Colonic mucosa (tissue), 4 donors: ENCODE measurements at places on chromosomes 4 and X. TPM values are rescaled to one million over a fixed set of nuclear protein-coding genes. Genes with fewer than 3 reads are reported as not detected.

Gene UGT2B11
- total RNA-seq, result not detected

Gene TRIM2
- 151 TPM for total RNA-seq

Gene ARHGAP6
- total RNA-seq, result 1.1 TPM

Gene ZAR1
- total RNA-seq, result not detected

Gene NALF2
- total RNA-seq, result 0.72 TPM

GRCh38 chr4:170391066-170391740 is 301.4 kb upstream of the AADAT start:
- DNase-seq, result no peak

DNA sequence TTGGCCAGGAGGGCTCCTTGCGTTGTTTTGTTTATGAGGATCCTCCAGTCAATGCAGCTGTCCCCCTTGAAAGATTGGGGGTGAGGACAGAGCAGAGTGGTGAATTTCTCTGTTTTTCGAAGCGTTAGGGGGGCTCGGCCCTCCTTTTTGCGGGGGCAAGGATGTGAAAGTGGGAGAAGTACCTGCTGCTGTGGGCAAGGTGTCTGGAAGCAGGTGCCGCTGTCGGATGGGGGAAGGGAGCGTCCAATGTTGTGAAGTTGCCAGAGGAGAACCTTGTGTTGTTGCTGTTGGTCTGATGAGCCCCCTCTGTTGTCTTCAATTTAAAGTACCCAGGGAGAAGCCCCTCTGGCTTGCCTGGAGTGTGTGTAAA is 613 bp downstream of the GLRB start:
- DNase-seq, result no peak

- peak; percentile 29 for DNase-seq
These were observed 61.9 kb upstream of the IRF2 start for GRCh38 chr4:184536065-184536880.

DNA sequence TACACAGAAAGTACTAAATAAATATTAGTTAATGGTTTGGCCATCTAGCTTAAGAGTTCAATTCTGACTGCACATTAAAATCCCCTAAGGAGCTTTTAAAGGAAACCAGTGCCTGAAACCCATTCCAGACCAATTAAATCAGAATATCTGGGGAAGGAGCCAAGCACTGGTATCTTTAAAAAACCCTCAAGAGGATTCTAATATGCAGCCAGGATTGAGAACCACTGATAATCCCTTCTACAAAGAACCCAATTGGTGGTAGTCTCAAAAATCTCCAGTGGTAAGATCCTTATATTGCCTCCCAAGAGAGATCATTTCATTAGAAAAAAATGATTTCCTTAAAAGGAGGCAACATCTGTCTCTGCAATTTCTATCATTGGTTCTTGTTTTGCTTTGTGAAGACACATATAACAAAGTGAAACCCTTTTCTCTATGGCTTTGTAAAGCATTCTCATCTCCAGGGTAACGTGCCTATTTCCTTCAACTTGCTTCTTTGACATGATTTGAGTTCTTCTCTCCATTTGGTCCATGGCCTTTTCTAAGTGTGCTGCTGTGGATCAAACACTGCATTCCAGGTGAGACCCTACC is 3.5 kb downstream of the GPR34 start:
- no peak for DNase-seq

DNA sequence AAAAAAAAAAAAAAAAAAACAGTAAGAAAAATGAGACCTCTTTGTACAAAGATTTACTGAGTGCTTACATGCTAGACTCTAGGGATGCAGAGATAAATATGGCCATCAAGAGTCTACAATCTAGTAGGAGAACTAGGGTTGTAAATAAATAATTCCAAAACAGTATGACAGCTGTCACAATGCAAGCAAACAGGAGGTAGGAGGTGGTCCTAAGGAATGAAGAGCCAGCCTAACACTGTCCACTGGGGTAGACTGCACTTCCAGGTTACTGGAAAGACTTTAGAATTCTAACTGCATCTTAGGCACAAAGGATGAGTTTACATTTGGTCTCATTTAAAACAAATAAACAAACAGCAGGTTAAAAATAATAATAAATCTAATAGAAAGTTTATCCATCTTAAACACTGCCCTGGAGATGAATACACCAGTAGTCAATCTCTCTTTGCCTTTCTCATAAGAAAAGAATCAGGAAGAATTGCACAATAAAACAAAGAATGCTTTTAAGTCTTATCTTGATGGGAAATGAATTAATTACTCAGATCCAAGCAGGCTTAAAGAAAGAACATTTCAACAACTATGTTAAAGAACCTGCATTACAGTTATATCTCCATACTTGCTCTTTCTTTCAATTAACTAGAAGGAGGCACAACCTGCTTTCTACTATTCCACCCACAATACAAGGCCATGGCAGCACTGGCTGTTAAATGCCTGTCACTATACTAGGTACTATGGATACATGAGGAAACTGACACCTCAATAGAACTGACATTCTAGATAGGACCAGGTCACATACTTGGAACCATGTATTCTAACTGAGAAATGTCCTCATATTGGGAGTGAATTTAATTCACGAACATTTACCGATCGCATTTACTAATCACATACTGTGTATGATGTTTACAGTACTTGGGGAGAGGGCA is 12.7 kb downstream of the ADGRA3 start:
- DNase-seq, result no peak

- DNase-seq, result no peak
These were observed 392.3 kb downstream of the CENPC start for GRCh38 chr4:67152976-67153375.

DNA sequence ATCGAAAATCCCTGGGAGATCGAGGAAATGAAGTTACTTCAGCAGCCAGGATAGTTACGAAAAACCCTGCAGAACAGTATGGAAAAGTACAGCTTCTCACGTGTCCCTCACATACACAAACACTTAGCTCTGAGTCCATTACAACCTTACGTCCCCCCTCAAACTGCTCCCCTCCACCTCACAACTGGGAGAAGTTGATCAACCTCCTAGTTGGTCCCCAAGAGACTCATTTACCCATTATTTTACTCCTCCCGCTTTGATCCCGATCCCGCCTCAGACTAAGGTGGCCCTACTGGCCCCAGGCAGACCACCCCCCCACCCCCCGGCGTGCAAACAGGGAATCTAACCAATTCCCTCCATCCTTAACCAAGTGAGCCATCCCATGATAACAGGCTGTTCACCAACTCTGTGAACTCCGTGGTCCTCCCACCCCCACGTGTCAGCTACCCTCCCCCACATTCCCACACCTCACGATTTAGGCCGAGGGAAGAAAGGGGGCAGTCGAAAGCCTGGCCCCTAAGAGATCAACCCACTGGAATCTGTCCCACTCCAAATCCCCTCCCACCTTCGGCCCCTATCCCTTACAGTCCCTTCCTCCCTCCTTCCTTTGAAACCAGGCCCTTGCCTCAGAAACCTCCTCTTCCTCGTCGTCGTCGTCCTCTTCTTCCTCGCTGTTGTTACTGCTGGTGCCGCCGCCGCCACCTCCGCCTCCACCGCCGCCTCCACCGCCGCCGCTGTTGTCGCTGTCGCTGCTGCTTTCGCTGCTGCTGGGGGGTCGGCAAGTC is 755 bp downstream of the ANKRD17 start:
- DNase-seq, result peak; percentile 54

- peak; percentile 62 for DNase-seq
These were observed 628 bp downstream of the MXD4 start for GRCh38 chr4:2261110-2261852.

GRCh38 chr4:149158817-149159216 is 656.8 kb downstream of the IQCM start:
- no peak for DNase-seq

DNA sequence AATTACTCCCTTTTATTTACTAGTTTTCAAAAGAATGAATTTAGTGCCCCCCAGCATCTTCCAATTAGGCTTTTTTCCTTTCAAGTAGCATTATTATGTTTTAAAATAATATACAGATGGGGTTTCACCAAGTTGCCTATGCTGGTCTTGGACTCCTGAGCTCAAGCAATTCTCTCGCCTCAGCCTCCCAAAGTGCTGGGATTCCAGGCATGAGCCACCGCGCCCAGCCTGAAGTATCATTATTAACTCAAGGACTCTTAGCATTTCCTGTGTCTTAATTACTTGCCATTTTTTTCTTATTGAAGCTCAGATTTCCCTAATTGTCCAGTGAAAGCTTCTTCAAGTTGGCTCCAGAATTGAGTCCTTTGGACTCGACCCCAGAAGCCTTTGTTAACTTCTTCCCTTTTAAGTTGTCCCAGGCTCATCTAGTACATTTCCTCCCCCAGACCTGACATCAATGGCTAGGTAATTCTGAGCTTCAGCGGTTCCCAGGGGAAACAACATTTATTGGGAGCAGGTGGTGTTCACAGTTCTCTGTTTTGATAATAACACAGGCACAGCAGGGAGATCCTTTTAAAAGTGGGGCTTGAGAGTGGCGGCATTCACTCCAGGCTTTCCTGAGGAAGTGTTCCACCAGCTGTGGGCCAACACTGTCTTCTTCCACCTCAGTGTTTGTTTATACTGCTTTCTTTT is 10.0 kb downstream of the SAT1 start:
- no peak for DNase-seq

DNA sequence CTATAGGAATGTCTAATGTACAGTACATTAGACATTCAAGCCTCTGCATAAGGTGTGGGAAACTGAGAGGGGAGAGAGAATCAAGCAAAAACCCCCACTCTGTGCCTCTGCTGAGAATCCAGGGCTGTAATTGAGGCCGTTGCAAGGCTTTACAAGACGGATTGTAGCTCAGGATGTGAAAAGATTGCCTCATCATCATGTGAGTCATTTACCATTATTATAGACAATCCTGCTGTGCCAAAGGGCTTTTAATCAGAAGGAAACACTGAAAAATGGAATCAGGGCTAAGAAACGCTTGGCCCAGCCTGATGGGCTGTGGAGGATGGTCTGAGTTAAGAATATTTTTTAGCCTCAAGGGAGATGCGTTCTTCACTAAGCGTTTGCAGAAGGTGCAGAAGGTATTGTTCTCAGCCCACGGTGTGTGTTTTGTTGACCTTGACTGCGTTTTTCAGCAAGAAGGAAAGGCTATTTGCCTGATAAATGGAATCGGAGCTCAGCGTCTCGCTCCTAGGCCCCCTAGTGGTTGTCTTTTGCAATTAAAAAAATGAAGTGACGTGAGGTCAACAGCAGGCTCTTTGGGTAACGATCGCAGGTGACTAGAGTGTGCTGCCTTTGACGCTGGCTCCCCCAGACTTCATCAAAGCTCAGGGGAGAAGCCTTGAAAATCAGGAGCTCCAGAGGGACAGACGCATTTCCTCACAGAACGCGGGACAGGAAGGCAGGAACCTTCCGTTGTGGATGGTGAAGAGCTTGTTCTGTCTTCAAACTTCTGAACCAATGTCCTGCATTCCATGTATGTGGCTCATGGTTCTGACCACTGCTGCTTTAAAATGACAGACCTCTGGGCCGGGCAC is 18.1 kb upstream of the CHRNA9 start:
- peak; percentile 64 for DNase-seq

DNA sequence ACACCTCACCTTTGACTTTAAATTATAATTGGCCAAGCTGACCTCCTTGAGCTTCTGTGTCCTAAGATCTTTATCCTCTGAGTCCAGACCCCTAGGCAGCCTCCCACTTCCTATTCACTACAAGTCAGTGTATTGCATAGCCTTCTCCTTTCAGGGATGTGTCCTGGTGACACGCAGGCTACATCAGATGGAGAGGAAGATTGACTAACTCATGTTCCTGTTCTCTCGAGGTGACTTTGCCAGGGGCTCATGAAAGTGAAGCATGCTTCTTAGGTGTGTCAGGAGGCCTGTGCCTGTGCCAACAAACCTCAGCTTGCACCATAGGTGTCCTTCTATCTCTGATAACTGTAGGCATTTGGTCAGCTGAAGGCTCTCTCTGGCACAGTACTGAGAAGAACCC is 195.7 kb upstream of the HS3ST1 start:
- no peak for DNase-seq

DNA sequence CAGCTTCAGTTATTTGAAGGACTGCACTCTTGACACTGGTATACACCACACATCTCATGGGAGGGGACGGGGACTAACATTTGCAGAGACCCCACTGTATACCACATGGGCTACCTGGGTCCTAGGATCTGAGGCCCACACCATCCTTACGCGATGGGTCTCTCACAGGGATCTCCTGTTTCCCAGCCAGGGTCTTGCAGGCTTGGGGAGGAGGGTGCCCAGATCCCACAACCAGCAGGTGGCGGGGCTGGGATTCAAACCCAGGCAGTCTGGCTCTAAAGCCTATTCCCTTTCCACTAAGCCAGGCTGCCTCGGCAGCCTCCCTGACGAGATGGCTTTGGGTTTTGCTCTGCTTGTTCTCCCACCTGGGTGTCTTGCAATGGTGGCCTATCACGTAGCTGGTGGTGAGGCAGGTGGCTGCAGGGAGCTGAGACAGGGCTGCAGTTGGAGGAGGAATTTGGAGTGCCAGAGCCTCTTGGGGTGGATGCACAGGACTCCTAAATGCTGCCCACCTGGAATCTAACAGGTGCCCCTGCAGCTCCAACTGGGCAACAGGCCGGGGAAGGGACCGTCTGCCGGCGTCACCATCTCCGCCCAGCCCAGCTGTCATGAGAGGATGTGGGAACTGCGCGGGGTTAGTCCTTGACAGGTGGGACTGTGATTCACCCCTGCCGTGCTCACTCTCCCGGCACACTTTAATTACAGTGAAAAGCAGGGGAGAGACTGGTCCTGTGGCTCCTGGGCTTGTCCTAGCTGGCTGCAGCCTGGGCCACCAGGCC is 110.7 kb downstream of the PSAPL1 start:
- DNase-seq, result no peak

- DNase-seq, result peak; percentile 53
These were observed 5.7 kb downstream of the NIPAL1 start for GRCh38 chr4:48022192-48022799.

GRCh38 chr4:123364906-123365305 is 31.7 kb upstream of the SPRY1 start:
- no peak for DNase-seq

- DNase-seq, result no peak
These were observed 38.6 kb upstream of the TMEM131L start for GRCh38 chr4:153427363-153428071.

GRCh38 chrX:33307911-33308354 is 96.6 kb upstream of the DMD start:
- no peak for DNase-seq

DNA sequence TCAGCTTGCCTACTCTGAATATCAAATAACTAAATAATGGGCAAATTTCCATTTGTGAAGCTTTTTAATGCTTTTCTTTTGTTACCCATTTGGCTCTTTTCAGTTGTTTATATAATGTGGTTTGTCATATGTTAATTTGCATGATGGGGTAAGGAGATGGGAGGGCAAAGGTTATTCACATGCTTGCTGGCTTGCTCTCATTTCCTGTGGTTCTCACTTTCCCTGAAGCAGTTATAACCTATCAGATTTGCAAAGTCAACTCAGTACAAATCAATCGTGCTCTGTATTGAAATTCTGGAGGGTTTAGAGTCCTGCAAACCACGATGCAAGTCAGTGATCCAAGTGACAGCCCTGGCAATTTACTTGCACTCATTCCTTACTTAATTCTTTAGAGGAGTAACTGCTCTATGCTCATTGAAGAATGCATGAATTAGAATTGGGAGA is 711.2 kb downstream of the ADGRL3 start:
- DNase-seq, result no peak

- DNase-seq, result peak; percentile 20
These were observed 53.5 kb upstream of the HPRT1 start for GRCh38 chrX:134406356-134407064.

- DNase-seq, result no peak
These were observed 14.0 kb upstream of the SHROOM4 start for GRCh38 chrX:50827996-50828395.

- no peak for DNase-seq
These were observed 98.3 kb upstream of the SPRY1 start for GRCh38 chr4:123298261-123298660.
